Left ventricle myocardium inferior (tissue), 1 donor: ENCODE measurements at places on chromosomes 7 and 10.

DNA sequence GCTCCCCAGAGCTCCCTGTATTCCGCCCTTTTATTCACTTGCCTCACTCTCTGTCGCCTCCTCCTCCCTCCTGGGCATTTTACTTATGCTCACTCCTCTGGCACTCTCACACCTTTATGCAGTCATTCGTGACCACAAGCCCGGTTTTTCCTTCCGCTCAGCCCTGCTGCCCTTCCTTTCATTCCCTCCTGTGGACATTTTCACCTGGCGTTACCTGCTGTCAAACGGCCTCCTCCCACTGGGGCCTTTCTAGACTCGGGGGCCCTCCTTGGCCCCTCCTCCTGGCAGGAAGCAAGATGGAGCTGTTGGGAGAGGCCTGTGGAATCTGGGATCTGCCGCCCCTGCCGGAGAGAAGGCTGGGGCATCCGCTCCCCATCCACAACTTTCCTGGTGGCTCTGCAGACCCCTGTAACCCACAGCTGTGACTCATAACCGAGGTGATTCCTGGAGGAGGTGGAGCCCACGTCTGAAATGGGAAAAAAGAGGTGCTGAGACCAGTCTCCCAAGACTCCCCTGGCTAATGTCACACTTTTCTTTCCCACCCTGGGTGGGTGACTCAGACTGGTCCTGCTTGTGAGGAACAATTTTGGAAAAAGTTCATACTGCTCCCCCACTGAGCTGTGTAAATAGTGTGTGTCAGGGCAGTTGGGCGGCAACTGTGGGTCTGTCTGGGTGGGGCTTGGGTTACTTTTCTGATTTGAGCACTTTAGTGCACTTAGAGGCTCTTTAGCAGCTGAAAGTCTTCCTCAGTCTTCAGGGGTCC is 1.2 kb downstream of the VCL start:
- peak; percentile 47 for DNase-seq

DNA sequence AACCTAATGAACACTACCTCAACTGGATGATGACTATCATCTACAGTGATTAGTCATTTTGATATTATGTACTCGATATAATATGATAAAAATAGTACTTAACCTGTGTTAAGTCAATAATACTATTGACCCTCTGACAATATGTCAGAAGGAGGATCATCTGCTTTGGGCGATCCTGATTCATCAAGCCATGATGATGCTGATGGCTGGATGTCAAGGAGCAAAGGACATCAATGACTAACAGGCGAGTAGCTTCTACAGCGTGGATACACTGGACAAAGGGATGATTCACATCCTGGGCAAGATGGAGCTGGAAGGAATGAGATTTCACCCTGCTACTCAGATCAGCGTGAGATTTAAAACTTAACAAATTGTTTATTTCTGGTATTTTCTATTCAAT is 94.4 kb upstream of the SKAP2 start:
- no peak for DNase-seq

- no peak for DNase-seq
Measured at GRCh38 chr10:13631594-13631993, 44.8 kb downstream of the PRPF18 start.

DNA sequence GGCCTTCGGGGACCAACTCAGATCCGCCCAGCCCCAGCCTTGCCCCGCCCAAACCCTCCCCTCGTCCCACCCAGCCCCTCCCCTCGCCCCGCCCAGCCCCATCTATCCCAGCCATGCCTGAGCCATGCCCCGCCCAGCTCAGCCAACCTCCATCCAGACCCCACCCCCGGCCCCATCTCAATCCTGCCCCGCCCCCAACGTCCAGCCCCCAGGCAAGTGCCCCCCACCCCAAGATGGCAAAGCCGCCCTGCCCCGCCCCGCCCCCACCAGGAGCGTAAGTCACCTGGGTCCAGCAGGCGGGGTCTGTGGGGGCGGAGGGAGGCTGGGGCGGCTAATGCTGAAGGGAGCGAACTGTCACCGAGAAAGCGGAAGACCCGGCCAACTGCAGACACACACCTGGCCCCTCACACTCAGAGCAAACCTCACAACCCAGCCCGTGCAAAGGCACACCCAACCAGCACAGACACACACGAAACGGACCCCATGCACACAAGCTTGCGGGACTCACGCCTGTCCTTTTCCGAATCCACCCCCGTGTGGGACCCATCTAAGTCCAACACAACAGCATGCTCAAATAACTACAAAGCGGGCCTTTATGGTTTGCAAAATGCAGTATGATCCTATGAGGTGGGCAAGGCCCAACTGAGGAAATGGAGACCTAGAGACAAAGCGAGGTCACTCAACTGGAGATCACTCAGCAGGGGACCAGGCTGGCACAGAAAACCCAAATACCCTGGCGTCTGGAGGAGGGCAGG is 11.5 kb upstream of the OGA start:
- DNase-seq = peak; percentile 45

- DNase-seq = no peak
Measured at GRCh38 chr7:70456719-70457118, 675.2 kb upstream of the GALNT17 start.

- DNase-seq = peak; percentile 22
Measured at GRCh38 chr7:82442492-82443035, 1.0 kb downstream of the CACNA2D1 start.

DNA sequence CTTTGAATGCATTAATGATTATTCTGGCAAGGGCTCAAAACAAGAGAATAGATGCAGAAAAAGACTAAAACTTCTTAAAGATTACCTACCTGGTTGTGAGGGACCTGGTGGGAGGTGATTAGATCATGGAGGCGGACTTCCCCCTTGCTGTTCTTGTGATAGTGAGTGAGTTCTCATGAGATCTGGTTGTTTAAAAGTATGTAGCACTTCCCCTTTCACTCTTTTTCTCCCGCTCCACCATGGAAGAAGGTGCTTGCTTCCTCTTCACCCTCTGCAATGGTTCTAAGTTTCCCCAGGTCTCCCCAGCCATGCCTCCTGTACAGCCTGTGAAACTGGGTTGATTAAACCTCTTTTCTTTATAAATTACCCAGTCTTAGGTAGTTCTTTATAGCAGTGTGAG is 226.6 kb downstream of the ARHGAP12 start:
- no peak for DNase-seq

GRCh38 chr10:16117305-16117695 is 257.0 kb upstream of the MINDY3 start:
- DNase-seq = no peak

GRCh38 chr7:110205899-110206298 is 885.0 kb upstream of the LRRN3 start:
- no peak for DNase-seq

- DNase-seq = no peak
Measured at GRCh38 chr10:25057886-25058285, 41.5 kb downstream of the THNSL1 start.

GRCh38 chr10:15461353-15462108 is 90.4 kb upstream of the FAM171A1 start:
- peak; percentile 19 for DNase-seq

DNA sequence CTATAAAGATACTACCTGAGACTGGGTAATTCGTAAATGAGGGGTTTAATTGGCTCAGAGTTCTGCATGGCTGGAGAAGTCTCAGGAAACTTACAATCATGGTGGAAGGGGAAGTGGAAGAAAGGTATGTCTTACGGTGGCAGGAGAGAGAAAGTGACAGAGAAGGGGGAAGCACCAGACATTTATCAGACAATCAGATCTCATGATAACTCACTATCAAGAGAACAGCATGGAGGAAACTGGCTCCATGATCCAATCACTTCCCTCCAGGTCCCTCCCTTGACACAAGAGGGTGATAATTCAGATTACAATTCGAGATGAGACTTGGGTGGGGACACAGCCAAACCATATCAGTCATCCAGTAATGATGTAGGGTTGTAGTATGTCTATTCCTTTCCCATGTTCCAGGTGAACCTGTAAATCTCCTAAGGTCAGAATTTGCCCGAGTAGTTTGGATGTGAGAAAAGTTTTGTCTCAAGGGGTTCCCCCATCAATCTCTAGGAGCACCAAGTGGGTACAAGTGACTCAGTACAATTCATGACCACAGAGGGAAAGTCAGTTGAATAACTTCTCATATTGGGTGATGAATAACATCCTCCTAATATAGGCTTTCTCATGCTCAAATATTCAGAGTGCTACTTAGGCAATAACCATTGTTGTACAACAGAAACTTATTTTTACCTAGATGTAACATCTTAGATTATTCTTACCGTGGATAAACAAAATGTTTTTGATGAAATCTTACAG is 39.7 kb upstream of the MTPN start:
- DNase-seq = no peak

GRCh38 chr10:43596546-43596945 is 9.7 kb upstream of the ZNF485 start:
- DNase-seq = no peak

- no peak for DNase-seq
Measured at GRCh38 chr10:95524358-95525032, 36.7 kb downstream of the SORBS1 start.

GRCh38 chr10:57098146-57098545 is 737.1 kb upstream of the ZWINT start:
- DNase-seq = no peak
